ENCODE measurements at places on chromosomes 3 and 15. TPM values are rescaled to one million over a fixed set of nuclear protein-coding genes. Genes with fewer than 3 reads are reported as not detected.

GRCh38 chr15:83844742-83845141 lies 190.8 kb downstream of the ADAMTSL3 start:
- no peak for DNase-seq

DNA sequence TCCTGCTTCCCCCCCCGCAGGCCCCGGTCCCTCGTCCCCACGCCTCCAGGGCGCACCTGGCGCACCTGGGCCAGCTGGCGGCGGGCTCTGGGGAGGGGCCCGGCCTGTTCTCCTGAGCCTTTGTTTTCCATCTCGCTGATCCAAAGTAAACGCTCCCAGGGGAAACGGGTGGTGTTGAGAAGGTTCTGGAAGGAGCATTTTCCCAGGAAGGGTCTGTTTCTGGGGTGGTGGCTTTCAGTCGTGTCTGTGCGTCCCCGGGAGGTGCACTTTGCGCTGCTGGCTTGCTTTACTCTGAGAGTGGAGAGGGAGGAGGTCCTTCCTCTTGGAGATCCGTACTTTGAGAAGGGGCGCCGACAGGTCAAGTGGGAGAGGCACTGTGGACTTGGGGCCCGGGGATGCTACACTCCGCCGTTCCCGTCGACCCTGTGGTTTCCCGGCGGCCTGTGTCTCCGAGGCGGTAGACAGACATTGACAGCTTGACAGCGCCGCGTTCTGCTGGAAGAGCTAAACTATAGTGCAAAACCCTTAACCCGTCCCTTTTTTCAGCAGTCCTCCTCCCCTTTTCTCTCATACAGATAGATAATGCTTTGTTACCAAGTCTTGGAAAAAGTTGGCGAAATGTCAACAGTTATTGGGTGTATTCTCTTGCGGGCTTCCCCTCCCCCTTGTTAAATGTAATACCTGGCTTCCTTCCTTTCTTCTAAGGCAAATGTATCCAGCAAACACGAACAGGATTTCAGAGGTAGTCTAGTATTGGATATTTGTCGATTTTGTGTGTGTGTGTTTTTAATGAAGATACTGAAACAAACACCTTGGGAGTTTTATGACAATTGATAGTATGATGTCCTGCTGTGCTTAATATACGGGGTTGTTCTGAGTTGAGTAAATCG lies 6.5 kb downstream of the TPM1 start:
- peak; percentile 59 for DNase-seq

SLC9C1 gene
- not detected for total RNA-seq

- DNase-seq, result peak; percentile 64
These were observed 18.1 kb downstream of the CSPG4 start for GRCh38 chr15:75694241-75695182.

DNA sequence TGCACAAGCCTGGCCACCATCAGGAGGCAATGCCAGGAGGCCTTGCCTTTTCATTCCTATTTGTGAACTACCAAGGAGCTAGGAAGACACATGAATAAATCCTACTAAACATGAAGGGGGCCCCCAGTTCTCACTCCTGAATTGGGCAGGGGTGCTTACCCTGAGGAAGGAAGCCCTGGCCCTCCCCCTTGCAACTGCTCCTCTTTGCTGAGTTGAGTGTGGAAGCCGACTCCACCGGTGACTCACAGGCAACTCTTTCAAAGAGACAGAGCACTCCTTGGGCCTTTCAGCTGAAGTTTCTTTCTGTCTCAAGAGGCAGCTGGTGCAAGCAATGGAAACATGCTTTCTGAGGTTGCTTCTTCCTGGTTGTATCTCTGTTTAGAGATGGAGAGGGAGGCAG lies 1.7 kb downstream of the GABRG3 start:
- DNase-seq, result no peak
